ENCODE measurements at places on chromosomes 2 and 18. TPM values are rescaled to one million over a fixed set of nuclear protein-coding genes. Genes with fewer than 3 reads are reported as not detected.

Gene SH3RF3
- total RNA-seq, result not detected

DNA sequence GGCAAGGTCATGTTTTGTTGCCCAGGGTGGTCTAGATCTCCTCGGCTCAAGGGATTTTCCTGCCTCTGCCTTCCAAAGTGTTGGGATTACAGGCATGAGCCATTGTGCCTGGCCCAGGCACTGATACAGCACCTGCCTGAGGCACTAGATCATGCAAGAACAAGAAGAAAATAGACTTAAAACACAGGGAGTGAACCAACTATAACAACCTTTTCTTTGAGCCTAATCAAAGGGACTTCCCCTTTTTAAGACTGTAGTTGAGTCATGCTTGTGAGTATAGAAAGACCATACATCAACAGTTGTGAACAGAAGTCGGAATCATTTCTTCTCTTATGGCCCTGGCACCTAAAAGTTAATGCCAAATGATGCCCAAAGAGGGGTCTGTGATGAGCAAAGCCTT, 47.9 kb upstream of the MAPRE2 start:
- DNase-seq, result no peak

- DNase-seq, result no peak
Observed at GRCh38 chr18:986552-986951, 81.9 kb downstream of the ADCYAP1 start.

GRCh38 chr2:226304308-226304707, 495.3 kb downstream of the IRS1 start:
- no peak for DNase-seq

DNA sequence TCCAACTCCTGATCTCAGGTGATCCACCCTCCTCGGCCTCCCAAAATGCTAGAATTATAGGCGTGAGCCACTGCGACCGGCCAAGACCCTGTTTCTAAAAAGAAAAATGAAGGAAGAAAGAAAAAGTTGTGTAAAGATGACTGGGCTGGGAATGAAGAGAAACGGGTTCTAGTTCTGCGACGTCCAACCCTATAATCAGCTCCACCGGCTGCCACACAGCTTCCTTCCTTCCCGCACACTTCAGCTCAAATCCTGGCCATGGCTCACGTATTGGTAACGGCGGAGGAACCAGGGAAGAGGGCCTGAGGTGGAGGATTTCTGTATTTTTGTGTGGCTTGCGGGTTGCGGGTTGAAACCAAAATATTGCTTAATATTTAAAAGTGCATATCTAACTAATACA, 88.1 kb downstream of the MYL12B start:
- no peak for DNase-seq

Measured in G401 (cell line).